Gastrocnemius medialis (tissue), 4 donors: ENCODE measurements at places on chromosomes 5 and 9. TPM values are rescaled to one million over a fixed set of nuclear protein-coding genes. Genes with fewer than 3 reads are reported as not detected.

DNA sequence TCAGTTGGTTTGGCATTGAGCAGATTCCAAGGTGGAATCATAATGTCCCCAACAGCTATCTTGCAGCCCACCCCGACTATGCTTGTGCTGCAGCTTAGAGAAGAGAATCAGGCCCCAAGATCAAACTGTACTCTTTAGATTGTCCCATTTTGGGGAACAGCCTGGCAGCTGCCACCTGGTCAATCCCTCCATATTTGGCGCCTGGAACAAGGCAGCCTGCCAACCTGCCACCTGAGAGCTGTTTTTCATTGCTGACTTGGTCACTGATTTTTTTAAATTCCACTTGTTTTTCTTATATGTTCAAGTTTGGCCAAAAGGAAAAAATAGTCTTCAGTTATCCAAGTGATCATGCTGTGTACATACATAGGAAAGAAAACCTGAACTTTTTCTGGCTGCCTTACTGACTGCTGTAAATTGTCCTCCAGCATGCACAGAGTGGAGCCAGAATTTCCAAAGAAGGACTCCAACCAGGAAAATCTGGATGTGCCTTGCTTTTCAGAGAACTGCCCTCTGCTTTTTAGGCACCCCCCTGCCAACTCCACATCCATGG is 504.2 kb downstream of the ENC1 start:
- no peak for DNase-seq

- DNase-seq: no peak
Observed at GRCh38 chr5:147487031-147487750, 22.7 kb downstream of the DPYSL3 start.

DNA sequence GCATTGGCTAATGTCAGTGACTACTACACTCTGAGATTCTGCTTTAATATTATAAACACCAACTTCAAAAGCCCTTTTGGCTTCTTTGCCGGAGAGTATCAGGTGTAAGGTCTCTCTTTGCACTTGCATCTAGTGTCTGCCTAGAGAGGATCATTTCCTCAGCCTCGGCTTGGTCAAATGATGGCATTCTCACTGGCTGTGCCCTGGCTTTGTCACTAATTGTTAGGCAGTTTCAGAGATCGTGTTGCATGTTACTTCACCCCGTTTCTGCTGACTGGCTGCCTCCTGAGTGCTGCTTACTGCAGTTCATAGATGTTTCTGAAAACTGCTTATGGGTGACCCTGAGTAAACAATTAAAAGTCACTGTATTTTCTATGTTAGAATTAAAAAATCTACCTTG is 48.8 kb downstream of the SLC1A3 start:
- peak; percentile 80 for DNase-seq

ARHGEF37 gene
- 9.5 TPM for total RNA-seq

CNTLN gene
- total RNA-seq: 1.3 TPM

GRCh38 chr5:135834639-135835529 is at the start of gene SLC25A48:
SLC25A48 (plus strand) TSS chr5:135834663; CDS start chr5:135834848, 185 bp downstream.
- DNase-seq: no peak

FCN2 gene
- not detected for total RNA-seq

- peak; percentile 70 for DNase-seq
Observed at GRCh38 chr9:83266666-83267496, 203.9 kb upstream of the RASEF start.

DNA sequence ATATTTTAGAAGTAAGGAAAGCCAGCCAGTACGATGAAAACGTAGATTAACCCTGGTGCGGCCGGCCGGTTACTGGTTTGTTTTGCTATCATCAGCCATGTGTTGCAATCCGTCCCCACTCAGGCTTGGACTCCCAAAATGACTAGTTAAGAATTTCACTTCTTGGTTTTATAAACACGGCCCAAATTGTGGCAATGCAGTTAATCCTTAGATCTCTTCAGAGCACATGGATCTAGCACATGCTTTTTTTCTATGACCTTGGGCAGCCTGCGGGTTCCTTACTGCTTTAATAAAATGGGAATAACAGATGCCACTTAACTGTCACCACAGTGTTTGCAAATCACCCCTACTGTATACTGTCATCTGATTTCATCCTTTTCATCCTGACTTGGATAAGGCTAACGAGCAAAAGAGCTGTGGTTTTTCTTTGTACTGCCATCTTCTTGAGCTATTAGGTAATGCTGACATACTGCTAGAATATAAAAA is 1.5 kb downstream of the NDFIP1 start:
- peak; percentile 34 for DNase-seq

DNA sequence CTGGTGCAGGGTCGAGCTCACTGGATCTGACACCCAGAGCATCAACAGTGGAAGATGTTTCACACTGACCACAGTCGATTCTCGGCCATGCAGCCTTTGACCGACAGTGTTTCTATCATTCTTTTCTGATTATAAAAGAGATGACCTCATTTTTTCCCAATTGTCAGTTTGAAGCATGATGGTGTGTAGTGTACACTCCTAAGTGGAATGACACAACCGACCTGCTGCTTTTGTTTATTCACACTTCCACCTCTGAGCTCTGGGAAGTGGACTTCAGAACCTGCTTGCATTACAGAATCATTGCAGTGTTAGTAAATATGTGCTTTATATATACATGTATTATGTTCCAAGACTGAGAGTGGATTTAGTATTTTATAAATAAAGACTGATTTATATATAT is 128.6 kb downstream of the IRX2 start:
- no peak for DNase-seq

ENTREP1 gene
- 21.4 TPM for total RNA-seq

DNA sequence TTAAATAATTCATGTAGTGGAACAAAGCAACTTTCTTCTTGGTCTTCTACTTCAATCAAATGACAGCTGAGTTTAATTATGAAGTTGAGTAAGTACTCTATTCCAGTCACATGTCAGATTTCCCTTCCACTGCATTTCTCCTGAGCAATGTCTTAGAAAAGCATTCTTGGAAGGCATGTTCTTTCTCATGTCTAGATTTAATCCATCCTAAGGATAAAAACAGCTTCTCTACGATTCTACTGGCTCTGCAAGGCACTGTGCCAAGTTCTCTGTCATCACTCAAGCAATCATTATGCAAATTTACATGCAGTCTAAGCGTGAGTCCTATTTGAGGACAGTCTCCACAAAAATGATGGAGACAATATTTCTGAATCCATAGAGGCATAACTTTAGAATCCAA is 142.4 kb downstream of the YIPF5 start:
- no peak for DNase-seq

TXNDC8 gene
- total RNA-seq: not detected

ARL14EPL gene
- total RNA-seq: not detected

DNA sequence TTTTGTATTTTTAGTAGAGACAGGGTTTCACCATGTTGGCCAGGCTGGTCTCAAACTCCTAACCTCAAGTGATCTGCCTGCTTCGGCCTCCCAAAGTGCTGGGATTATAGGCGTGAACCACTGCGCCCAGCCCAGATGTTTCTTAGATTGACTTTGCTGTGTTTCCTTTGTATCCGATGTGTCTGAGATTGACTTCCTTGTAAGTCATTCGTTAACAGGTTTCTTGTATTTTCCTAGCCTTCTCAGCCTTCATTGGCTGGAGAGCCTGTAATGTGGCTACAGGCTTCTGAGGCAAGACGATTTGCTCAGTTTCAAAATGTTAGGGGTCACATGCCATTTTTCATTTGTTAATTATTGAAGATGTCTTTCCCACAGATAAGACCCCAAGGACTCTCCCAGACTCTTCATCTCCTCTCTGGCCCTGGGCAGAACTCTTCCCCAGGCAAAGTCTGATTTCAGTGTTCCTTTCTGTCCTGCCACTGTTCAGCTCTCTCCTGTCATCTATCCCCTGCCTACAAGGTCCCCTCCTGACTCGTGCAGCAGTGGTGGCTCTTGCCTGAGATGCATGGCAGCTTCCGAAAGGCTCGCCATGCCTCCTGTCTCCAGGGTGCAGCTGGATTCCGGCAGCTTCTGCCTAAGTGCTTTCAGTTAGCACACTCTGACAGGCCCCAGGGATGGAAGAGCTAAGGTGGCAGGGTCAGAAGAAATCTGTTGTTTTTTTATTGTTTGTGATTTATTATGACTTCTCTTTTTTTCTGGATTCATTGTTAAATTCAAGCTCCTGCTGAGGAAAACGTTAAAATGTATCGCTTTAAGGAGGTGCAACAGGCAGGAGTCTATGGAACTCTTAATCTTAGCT is 206.4 kb downstream of the AOPEP start:
- no peak for DNase-seq

DNA sequence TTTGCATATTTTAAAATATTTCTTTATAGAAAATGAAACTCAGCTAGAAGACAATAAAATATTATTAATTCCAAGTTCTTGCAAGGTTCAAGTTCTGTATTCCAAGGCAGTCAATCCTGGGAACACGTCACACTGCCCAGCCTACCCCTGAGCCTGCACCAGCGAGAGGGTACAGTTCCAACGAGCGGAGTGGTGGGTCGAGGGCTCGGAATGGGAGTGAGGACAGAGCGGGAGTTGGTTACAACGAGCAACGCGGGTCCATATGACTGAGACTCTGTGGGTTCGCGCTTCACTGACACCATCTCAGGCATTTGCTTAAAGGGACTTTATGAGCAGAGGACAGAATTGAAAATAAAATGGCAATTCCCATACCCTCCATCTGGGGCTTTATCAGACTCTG is 40.0 kb upstream of the SPTLC1 start:
- no peak for DNase-seq

KIF27 gene
- total RNA-seq: 4.1 TPM

- DNase-seq: no peak
Observed at GRCh38 chr5:171525085-171525484, 105.6 kb downstream of the FGF18 start.

GRCh38 chr9:98967680-98968079 is 24.0 kb downstream of the COL15A1 start:
- no peak for DNase-seq
